G401 (cell line): ENCODE measurements at places on chromosomes 12 and 14.

DNA sequence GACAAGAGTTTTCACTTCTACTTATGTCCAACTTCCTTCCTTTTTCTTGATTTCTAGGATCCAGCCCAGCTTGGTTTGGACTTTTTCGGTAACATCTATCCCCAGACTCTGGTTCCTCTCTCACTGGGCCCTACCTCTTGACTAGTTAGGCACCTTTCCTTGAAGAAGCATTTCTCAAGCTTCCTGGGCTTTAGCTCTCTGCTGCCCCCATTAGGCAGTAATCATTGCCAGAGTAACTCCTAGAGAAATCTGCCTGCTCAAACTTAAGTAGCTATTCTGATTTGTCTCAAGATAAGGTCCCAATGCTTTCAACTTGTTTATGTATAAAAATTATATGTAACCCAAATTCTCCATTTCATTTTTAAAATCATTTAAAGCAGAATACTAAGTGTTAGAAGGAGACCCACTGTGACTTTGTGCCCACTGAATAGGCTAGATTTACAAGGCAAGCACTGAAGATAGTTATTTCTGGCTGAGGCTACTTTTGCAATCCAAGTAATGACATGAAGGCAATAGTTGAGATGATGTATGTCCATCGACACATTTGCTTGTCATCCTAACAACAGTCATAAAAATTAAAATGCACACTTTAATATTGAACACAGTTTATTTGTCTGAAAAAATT lies 275.0 kb upstream of the G2E3 start:
- peak; percentile 9 for DNase-seq

GRCh38 chr14:29310757-29311156 lies 544.2 kb downstream of the FOXG1 start:
- DNase-seq, result no peak

GRCh38 chr14:95319312-95320077 lies at the start of gene CLMN:
CLMN (minus strand) TSS chr14:95319908; CDS start chr14:95319792, 116 bp downstream.
- peak; percentile 35 for DNase-seq

DNA sequence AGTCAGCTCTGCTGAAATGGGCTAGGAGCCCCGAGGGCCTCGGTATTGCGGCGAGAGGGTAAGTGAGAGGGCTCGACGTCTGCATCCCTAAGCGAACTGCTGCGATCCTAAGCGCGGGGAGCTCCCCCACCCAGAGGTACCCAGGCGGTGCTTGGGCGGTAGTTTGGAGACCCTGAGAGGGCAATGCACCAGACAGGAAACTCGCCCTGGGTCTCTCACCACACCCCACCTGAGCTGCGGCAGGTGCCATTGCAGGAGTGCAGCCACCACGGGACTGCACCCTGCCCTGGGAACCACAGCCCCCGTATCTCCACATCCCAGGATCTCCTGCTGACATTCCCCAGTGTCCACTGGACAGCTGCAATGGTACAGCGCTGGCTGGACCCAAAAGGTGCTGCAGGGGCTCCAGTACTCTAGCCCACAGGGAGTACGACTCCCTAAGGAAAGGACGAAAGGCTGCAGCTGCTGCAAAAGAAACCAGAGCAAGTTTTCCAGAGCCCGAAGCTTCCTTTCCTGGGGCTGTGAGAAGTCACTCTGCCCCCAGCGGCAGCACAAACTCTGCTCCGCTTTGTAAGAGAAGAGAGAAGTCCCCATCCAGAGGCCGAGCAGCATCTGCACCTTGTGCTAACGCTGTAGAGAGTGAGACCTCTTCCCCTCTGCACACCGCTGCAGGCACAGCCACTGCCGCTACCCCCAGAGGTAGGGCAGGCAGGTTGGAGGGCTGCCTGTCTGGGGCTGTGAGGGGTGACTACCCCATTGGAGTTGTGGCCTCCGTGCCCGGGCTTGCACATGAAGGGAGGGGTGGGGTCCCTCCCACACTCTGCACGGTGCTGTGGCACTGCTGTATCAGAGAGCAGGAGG lies 31.1 kb upstream of the MON2 start:
- peak; percentile 33 for DNase-seq

- DNase-seq, result peak; percentile 66
Measured at GRCh38 chr12:121753844-121754264, 39.6 kb downstream of the RHOF start.
